ENCODE measurements at places on chromosomes 3 and 15.

- peak; percentile 88 for DNase-seq
Measured at GRCh38 chr15:99424978-99425656, 140.7 kb upstream of the MEF2A start.

DNA sequence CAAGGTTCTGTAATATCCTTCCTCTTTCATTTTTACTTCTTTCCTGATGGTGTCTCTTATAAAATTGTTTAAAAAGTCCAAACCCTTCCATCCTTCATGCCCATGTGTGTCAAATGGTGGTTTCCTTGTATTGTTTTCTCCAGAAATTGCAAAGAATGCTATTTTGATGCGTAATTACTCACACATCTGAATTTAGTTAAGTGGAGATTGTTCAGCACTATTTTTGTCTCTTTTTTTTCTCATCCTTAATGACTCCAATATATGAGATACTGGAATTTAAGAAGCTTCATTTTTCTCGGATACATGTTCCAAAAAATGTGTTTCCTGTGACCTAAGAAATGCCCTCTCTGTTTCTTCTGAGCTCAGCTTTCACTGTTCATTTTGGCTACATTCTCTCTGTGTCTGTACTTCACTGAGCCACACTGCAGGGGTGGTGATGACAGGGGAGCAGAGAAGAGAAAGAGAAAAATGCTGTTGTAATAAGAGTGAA is 799.8 kb downstream of the DIPK2A start:
- DNase-seq: no peak

DNA sequence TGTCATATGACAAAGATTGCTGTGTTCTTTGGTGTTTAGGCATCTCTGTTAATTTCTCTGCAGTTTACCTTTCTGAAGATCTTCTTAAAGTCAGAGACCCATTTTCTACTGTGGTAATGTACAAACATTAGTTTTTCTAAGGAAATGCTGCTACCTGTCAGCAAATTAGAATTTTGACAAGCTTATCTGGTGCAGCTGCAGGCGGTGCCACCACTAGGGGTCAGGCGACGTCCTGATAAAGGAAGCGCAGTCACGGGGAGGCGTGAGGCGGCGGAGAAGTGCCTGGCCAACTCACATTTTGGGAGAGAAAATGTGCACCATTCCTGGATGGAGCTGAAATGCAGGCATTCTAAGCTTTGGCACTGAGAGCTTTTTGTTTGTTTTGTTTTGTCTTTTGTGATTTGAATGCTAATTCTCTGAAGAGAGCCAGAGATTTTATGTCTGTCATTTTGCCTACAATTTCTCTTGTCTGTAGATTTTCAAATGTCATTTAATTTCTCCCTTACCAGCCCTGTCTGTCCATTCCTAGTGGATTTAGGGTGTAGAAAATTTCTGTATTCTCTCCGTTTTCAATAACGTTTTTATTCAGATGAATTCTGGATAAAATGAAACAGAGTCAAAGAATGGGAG is 24.9 kb upstream of the SIAH2 start:
- DNase-seq: peak; percentile 89

DNA sequence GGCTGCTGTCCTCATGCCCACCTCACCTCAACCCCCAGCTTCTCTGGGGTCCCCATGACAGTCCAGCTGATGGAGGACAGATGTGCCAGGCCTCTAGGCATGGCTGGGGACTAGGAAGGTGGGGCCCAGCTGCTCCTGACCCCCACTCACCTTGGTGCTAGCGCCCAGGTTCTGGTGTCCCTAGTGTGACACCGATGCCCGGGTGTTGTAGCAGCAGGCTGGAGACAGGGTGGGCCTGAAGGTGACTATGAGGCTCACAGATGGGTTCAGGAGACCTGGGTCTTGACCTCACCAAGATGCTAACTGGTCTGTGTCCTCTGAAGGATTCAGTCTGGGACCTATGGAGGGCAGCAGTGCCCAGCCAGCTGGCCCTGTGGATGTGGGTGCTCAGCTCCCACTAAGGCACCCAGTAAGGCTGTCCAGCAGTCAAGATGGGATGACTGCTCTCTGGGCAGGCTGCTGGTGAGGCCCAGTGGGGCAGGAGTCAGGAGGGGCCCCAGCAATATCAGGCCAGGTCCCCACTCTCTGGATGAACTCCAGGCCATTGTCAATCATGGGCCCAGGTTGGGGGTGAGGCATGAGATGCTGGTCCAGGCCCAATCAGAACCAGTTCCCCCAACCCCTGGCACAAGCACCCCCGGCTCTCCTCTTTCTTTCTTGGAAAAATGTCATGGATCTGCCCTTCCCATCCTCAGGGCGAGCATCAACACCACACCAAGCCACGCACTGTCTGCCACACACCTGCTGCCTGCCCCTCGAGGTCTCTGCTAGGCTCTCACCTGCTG is 33.0 kb downstream of the ALDH1L1 start:
- DNase-seq: no peak

DNA sequence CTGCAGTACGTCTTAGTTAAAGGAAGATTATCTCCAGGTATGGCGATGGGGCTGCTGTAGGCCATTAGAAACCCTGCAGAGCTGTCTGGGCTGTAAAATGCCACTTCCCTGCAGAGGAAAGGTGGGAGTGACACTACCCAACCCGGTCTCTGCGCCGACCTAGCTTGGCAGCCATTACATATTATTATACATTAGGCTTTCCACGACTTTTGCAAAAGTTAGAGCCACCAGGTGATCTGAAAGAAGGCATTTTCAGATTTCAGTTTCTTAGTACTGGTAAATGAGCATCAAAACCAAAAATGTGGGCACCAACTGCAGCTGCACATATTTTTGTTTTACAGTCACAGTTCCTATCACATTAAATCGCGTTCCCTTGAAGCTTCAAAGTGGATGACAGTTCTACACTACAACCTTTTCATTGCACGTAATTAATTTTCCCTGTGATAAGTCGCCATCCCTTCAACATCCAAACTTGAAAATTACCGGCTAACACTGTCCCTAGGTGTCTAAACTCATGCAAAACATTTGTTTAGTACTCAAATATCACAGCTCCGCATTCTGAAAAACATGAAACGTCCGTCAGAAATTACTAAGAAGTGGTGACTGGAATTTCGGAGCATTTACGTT is 81.4 kb upstream of the CHD2 start:
- DNase-seq: peak; percentile 41

GRCh38 chr3:28301688-28302087 is 46.8 kb upstream of the ZCWPW2 start:
- DNase-seq: no peak

- peak; percentile 3 for DNase-seq
Measured at GRCh38 chr3:106048946-106049481, 180.2 kb upstream of the CBLB start.

DNA sequence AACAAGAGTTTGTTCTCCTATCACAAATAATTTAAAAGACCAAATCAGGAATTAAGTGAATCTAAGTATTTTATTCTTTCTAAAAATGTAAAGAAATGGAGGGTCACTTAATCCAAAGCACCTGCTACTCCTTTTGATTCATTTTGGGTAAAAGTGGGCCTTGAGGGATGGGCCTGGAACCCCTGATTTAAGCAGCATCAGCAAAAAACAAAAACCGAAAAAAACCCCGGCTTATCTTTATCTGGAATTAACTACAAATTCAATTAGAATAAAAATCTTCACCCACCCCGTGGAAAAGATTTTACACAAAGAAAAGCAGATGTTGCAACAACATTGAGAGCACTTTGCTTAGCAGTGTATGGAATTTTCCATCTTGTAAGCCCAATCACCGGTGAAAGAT is 1018.2 kb downstream of the MCTP2 start:
- no peak for DNase-seq

- DNase-seq: peak; percentile 45
Measured at GRCh38 chr3:48301800-48302166, 31.7 kb downstream of the SPINK8 start.

- no peak for DNase-seq
Measured at GRCh38 chr15:49831206-49831965, 210.5 kb downstream of the DTWD1 start.

DNA sequence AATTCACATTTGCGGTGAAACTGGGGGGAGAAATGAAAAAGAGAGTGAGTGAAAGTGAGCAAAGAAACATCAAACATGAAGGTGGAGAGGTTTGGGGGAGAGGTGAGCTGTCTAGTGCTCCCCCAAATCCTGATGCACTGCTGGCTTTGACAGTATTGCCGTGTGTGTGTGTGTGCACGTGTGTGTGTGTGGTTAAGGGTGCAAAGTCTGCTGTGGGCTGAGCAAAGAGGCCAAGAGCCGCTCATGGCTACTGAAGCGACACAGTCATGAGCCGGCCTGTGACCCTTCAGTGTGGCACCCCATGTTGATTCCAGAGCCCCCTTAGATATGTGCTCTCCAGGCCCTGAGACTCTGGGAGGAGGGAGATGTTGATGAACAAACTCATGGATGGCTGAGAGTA is 94.3 kb downstream of the DGKG start:
- DNase-seq: no peak

DNA sequence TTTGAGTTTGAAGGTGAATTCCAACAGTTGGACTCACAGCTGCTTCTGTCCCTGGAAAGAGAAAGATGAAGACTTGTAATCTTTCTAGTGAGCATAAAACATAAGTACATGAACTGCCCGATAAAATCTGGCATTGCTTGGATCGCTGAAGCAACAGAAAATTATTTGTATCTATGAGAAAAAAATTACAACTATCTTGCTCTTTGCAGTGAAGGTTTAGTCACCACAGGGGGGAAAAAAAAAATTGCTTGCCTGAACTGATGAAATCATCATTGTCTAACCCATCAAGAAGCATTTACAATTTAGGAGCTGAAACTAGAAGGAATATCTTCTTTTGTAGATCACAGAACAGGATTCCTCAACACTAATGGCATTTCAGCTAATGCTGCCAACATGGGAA is 20.0 kb downstream of the TMEM207 start:
- DNase-seq: no peak

GRCh38 chr3:38545550-38545949 is 49.4 kb downstream of the EXOG start:
- DNase-seq: no peak

DNA sequence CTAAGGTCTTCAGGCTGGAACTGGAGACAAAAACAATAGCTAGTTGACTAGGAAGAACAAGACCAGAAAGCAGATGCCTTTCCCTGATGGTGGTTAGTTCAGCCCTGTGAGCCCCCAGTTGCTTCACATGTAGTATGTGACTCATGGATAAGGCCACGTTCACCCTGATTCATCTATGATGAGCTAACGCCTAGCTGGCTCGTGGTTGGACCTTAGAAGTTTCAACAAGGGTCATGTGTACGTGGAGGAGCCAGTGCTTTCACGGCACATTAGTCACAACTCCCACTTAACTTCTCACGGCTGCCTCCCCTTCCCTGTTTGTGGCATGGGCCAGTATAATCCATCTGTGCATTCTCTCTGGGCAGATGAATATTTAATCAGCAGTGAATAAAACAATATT is 20.6 kb downstream of the COL8A1 start:
- DNase-seq: no peak

DNA sequence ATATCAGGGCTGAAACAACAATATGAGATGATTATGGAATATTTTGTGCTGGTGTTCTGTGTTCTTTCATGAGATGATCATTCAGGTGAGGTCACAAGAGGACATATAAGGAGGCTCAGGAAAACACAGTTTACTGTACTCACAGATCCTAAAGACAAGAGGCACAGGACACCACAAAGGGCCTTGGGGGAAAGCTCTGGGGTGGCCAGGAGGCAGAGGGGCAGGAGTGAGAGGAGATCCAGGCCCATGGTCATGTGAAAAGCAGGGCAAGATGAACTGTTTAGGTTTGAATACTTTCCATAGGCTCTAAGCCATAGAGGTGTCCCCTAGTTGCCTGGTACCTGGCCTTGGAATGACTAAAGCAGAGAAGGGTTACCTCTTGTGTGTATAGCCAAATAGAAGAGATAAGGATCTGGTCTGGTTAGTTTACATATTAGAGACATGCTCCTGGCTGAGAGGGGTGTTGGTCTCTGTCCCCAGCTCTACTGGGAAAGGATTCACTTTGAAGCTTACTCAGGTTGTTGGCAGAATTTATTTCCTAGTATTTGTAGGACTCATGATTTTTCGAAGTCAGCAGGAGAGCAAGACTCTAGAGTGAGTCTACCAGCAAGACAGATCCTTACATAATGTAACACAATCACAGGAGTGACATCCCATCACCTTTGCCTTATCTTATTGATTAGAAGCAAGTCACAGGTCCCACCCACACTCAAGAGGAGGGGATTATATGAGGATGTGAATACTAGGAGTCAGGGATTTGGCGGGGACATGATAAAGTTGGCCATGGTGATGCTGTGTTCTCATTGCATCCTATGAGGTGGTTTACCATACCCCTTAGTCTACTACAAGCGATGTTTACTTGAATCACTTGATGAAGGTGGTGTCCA is 11.3 kb upstream of the TM4SF1 start:
- no peak for DNase-seq

GRCh38 chr15:57079931-57080620 is 161.6 kb downstream of the TCF12 start:
- DNase-seq: no peak

- DNase-seq: no peak
Measured at GRCh38 chr3:183764847-183765731, 60.3 kb downstream of the MAP6D1 start.

- no peak for DNase-seq
Measured at GRCh38 chr3:58135712-58136543, 74.8 kb downstream of the DNASE1L3 start.

GRCh38 chr3:25907081-25907480 is 117.2 kb downstream of the OXSM start:
- DNase-seq: no peak

All from activated CD4-positive, alpha-beta T cell treated with anti-CD3 and anti-CD28 coated beads, Interleukin-2, Interleukin-6, amounts not matched to agents 100 ng/mL and 50 ng/mL, durations not matched to agents 16 hours and 8 hours (primary cell).